Activated naive CD4-positive, alpha-beta T cell treated with Interleukin-2 at 50 U/mL for 16 hours (primary cell): ENCODE measurements at places on chromosomes 3 and 15.

- DNase-seq, result no peak
These were observed 941 bp downstream of the CBLB start for GRCh38 chr3:105867712-105868430.

GRCh38 chr3:32438596-32439344 is 47.1 kb downstream of the CMTM7 start:
- peak; percentile 43 for DNase-seq

DNA sequence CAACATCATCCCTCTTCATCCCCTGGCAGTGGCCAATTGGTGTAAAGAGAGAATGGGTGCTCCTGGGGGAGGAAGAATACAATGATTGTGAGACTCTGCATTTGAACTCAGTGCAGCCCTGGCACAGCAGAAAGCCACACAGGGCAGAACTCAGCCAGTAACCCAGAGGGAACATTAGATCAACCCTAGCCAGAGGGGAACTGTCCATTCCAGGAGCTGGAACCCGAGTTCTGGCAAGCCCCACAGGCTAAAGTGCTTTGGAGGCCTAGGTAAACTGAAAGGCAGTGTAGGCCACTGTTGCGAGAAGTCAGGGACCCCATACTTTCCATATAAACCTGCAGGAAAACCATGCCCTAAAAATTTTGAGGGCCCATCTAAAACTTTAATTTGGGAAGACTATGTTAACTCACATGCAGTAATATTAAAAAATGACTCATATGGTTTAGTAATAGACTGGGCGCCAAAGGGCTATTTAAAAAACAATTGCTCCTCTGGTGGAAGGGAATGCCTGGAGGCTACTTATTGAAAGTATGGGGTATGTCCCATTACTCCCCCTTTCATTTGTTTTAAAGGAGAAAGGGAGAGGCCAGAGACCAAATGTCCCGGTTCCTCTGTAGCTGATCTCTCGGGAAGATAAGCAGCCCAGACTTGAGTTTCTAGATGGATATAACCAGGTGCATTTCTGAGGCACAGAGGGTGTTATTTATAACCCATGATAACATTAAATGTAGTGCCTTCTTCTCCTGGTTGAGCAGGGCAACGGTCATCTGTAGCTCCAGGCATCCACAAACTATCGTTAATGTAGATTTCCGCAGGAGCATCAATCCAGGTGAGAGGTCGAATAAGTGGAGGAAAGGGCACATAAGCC is 5.8 kb upstream of the RAD51 start:
- DNase-seq, result no peak

- no peak for DNase-seq
These were observed 1125.4 kb downstream of the ROBO1 start for GRCh38 chr3:78642226-78643035.

- DNase-seq, result no peak
These were observed 14.0 kb downstream of the C3orf22 start for GRCh38 chr3:126544596-126545281.

GRCh38 chr3:175186511-175186910 is 327.4 kb downstream of the NAALADL2 start:
- no peak for DNase-seq

DNA sequence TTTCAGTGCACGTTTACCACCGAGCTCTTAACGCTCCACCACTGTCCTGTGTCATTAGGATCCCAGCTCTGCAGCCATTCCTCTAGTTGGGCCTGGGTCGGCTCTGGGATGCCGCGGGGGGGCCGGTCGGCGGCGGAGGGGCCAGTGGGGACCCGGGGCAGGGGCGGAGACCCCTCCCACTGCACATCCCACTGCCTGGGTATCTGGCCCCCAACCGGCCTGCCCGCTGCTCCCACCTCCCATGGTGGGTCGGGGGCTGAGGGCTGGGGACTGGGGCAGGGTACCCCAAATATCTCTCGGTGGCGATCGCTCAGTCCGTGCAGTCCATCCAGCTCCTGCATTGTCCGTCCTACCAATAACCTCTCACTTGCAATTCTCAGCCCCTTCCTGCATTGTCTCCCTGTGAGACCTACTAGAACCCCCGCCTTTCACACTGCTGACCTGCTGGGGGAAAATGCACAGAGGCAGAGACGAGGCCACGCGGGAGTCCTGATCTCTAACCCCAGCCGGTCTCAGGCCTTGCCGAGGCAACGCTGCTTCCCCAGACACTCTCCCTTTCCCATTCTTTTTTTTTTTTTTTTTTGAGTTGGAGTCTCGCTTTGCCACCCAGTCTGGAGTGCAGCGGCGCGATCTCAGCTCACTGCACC is 24.0 kb upstream of the MUC20 start:
- DNase-seq, result no peak

DNA sequence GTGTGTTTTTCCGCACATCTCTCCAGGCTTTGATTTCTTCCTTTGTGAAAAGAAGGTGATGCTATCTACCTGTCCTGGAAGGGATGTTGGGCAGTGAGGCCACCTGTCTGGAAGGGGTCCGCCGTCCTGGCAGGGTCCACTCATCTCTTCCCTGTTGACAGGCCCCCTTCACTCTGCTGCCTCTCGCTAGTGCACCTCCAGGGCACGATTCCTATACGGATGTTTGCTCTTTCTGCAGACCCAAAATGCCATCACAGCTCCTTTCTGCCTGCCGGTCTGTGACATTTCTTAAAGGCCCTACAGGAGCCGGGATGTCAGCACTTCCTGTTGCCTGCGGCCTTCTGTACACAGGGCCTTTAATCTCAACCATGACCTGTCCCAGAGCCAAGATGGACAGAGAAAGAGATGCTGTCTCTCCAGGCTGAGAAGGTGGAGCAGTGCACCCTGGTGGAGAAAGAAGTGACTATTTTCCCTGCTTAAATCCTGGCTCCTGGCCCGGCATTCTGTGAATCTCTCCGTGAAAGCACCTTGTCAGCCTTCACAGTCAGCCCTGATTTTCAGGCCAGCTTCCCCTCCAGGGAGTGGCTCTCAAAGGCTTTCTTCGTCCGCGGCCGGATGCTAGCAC is 7.4 kb downstream of the FAM3D start:
- DNase-seq, result no peak

DNA sequence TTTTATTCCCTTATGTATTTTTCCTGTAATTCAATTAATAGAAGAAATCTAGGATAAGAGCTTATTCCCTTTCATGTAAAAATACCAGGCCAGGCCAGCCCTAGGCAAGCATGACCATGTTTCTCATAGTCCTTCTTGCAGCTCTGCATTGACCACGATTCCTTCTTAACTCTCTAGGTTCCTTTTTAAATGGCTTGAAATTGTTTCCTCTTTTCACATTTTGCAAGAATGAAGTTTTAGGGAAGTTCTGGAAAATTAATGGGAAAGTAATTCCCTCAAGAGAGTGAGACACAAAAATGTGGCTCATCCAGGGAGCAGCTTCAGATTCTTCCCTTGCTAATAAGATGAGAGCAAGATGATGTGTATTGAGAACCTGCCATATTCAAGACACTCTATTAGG is 116.5 kb upstream of the FGF7 start:
- no peak for DNase-seq

DNA sequence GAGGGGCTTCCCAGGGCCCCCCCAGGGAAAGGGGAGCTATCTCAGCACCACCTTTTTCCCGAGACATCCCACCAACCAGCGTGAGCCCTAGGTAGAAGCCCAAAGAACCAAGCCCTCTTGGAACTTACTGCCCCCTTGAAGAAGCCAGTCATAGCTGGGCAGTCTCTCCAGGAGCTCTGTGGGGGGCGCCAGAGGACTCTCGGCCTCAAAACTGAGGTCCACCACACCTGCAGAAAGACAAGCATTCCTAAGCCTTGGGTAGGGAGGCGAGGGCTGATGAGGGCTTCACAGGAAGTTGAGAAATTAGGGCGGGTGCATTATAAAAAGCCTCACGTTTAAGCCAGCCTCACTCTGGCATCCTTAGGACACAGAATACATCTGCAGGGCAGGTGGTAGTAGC is 9.0 kb downstream of the SSUH2 start:
- no peak for DNase-seq

DNA sequence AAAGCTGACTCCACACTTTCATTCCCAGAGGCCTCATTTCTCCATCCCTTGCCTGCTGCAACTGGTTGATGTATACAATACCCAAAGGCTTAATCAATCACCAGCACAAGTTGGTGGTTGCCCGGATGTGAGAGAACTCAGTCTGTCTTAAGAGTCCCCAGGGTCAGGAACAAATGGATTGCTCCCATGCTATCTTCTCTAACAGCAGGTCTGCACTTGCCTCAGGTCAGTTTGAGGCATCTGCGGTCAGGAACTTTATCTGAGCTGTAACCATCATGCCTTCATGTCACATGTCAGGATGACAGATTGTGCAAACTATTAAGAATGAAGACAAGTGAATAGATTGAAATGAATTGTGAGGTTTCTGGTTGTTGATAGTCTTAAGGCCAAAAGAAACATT is 56.1 kb downstream of the BFSP2 start:
- no peak for DNase-seq

GRCh38 chr15:64892847-64893403 is 18.8 kb upstream of the ANKDD1A start:
- DNase-seq, result peak; percentile 44

- no peak for DNase-seq
These were observed 254.0 kb upstream of the SOX2 start for GRCh38 chr3:181457756-181458155.

GRCh38 chr15:44662478-44663409 is 718 bp downstream of the SPG11 start:
- DNase-seq, result peak; percentile 84

DNA sequence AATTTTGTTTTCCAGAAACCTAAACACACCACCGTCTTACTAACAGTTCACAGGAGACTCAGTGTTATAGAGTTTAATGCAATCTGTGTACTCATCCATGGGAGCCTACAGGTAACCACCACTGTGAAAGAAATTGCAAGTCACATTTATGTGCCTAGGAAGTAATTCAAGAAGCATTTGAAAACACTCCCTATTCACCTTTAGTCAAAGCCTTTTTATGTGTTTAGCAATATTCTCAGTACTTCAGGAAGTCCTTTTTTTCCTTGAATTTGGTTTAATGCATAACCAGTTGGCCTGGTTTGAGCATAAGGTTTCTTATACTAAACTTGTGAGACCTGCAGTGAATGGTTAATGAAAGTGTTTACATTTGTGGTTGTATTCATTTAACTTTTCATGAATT is 346.1 kb downstream of the CHST2 start:
- no peak for DNase-seq

DNA sequence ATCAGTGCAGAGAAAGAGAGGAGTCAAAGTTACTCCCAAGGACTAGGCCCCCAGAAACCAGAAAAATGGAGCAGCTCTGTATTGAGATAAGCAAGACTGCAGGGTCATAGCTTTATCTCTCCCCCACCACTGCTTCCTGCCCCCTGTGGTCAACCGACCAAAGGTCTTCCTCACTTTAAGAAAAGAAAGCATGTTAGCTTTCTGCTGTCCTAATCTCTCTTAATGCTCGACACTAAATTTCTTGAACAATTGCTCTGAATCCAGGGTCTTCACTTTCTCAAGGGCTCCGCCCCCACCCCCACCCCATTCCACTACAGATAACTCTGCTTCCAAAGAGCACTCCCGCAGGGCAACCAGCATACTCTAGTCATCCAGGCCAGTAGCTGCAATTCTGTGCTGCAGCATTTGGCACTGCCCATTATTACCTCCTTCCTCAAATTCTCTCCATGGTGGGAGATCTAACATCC is 31.9 kb downstream of the TNIK start:
- DNase-seq, result no peak

- DNase-seq, result no peak
These were observed 542.6 kb downstream of the ZBBX start for GRCh38 chr3:166837535-166837934.

DNA sequence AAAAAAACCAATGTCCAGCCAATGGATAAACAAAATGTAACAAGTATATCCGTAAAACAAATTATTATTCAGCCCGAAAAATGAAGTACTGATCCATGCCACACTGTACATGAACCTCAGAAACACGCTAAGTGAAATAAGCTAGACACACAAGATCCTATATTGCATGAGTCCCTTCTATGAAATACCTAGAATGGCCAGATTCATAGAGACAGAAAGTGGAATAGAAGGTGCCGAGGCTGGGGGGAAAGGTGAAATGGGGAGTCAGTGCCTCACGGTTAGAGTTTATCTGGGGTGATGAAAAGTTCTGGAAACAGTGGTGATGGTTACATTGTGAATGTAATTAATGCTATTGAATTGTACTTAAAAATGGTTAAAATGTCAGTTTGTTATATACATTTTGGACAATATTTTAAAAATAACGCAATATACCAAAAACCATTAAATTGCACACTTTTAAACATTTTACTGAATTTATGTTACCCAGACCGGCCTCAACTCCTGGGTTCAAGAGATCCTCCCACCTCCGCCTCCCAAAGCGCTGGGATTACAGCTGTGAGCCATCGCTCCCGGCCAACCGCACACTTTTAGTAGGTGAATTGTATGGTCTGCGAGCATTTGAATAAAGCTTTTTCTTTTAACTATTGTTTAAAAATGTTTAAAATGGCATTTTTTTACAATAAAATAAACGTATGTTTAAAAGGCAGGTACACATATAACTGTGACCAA is 2.1 kb downstream of the RNF168 start:
- DNase-seq, result no peak

GRCh38 chr3:57160076-57160764 is 4.9 kb downstream of the IL17RD start:
- no peak for DNase-seq

DNA sequence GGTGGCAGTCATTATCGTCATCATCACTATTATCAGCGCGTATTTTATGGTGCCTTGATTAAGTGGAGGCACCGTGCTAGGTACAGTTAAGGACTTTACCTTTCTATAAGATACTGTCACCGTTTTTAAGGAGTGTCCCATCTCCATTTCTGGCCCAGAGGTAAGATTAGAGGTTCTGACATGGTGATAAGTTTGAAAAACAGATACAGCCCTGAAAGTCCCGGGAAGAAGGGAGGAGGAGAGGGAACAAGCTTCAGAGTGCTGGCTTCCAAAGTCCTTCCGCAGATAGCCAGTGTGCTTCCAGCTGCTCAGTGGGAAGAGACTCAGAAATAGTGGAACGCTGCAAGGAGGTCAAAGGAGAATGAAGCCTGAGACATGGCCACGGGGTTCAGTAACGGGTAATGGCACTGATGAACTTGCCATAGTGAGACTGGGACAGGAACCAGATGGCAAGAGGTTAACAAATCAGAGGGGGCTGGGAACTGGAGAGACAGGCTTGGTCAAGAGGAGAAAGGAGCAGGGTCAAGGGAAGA is 9.1 kb upstream of the TM4SF4 start:
- DNase-seq, result no peak

GRCh38 chr3:185739264-185739701 is 85.6 kb downstream of the IGF2BP2 start:
- DNase-seq, result no peak

GRCh38 chr15:62994439-62994838 is 48.1 kb upstream of the TPM1 start:
- no peak for DNase-seq

DNA sequence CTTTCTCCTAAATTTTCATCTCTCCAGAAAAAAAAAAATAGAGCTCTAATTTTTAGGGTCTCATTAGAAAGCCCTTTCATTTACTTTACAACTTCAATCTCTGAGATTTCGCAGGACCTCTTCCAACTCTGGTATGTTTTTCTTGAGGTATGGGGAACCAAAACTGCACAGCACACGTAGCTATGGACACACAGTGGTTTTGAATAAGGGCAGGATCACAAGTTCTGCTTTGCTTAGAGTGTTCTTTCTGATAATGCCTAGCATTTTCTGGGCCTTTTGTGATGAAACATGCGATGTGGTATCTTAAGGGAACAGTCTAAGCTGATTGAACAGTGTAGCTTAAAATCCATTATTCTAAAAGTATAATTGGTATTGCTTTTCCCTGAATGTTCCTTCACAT is 25.3 kb downstream of the ZNF592 start:
- no peak for DNase-seq

- no peak for DNase-seq
These were observed 413.1 kb upstream of the ARRDC4 start for GRCh38 chr15:97547381-97547780.
